ENCODE measurements at places on chromosomes 5 and 9.
A peak's percentile ranks its signal among the peaks of the same experiment; 100 is the strongest.

DNA sequence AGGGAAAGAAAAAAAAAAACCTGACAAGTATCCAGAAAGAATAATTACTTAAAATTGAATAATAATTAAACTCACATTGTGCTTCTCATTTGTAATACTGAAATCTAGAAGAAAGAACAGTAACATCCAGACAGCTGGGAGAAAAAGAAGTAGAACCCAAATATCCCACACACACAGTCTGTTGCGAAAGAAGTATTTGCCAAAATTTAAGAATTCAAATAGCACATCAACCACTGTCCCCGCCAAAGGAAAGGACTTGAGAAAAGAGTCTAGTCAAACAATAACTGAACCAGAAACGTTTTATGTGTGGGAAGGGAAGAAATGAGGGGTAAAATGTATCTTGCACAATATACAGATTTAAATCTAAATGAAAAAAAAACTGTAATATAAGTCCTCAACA, 202.8 kb downstream of the MLLT3 start:
- no peak for DNase-seq

DNA sequence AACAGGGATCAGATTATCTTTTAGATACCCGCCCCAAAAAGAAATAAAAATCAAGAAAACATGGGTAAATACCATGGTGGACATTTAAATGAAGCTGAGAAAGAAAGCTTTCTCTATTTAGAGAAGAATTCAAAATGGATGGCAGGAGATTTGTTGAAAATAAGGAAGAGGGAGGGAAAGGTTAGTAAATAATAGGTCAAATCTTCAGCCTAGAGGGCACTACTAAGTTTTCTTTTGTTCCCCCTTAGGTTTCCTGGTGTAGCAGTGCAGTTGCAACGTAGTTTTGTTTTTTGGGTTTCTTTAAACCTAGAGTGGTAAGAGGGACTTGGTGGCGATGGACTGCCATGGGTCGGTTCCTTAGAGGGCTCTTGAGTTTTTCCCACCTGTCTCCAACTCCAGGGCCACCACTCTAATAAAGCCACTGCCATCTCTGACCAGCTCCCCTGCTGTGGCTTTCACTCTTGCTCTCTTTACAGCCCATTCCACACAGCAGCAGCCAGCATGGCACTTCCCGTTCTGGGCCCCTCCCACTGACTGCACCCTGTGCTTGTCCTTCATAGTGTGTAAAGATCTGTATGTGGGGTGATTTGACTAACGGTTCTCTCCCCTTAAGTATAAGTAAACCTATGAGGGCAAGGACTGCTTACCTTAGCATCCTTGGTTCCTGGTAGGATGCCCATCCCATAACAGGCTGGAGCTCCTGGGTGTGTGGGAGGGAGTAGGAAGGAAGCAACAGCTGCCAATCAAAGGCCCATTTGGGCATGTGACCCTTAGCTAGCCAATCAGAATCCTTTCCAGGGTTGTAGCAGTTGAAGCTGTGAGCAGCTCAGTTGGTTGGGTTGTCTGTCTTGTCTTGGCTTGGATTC, 118.3 kb downstream of the SLC1A3 start:
- peak; percentile 17 for DNase-seq

- no peak for DNase-seq
These were observed 44.4 kb downstream of the GNAQ start for GRCh38 chr9:77987081-77987656.

DNA sequence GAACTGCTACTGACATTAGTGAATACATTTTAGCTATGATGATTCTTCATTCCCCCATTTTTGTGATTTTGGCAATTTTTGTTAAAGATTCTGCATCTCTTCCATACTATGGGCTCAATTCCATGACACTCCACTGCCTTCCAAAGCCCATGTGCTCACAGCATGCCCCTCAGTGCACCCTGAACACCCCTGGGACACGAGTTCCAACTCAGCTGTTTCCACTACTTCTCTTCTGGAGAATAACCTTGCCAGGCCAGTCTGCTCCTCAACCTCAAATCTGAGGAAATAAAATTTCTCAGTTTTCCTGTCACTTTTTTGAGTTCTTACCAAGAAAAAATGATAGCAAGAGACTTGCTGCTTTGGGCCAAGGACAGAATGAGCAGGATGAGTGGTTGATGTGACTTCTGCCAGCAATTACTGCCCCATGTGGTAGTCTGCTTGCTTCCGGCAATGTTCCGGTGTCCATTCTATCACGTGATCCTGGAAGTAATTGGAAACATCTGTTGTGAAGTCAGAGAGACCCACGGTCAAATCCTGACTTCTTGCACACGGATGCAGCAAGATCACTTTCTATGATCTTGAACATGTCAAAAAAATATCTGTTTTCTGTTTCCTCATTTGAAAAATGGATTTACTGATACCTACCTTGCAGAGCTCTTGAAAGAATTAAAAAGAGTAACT, 58.3 kb downstream of the EGFLAM start:
- no peak for DNase-seq

GRCh38 chr9:112299514-112299913, 33.9 kb downstream of the PTBP3 start:
- no peak for DNase-seq

DNA sequence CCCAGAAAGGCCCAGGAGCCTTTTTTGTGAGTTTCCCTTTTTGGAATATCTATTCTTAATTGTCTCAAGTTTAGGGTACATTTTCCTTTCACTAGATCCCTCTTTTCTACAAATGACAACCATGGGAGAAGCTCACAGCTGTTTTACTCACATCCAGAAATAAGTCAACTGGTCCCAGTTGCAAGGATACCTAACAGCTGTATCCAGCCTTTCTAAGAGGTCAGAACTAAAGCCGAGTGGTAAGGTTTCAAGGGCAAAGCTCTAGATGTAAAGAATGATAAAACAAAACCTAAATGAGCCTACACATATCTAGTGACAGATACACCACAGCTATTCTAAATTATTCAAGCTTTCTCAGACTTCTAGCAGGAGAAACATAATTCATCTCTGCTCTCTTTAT, 4.4 kb downstream of the FGF10 start:
- DNase-seq = no peak

GRCh38 chr5:98275980-98276379, 497.5 kb upstream of the RGMB start:
- DNase-seq = no peak

DNA sequence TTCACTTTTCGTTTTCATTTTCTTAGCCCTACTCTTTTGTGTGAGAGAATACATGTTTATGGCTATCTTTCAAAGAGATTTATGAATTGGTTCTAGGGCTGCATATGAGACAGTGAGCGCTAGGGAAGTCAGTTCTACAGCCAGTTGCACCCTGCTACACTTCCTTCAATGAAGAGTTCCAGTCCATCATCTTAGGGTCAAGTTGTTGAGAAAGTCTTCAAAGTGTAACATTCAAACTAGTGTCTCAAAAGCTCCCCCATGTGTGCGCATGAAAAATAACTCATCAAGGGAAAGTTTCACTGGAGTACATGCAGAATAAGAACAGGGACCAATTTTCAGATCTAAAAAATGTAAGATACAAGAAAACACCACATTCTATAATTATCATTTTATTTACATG, 317.2 kb downstream of the DEPDC1B start:
- no peak for DNase-seq

- DNase-seq = no peak
These were observed 98.4 kb upstream of the CAST start for GRCh38 chr5:96563816-96564215.

DNA sequence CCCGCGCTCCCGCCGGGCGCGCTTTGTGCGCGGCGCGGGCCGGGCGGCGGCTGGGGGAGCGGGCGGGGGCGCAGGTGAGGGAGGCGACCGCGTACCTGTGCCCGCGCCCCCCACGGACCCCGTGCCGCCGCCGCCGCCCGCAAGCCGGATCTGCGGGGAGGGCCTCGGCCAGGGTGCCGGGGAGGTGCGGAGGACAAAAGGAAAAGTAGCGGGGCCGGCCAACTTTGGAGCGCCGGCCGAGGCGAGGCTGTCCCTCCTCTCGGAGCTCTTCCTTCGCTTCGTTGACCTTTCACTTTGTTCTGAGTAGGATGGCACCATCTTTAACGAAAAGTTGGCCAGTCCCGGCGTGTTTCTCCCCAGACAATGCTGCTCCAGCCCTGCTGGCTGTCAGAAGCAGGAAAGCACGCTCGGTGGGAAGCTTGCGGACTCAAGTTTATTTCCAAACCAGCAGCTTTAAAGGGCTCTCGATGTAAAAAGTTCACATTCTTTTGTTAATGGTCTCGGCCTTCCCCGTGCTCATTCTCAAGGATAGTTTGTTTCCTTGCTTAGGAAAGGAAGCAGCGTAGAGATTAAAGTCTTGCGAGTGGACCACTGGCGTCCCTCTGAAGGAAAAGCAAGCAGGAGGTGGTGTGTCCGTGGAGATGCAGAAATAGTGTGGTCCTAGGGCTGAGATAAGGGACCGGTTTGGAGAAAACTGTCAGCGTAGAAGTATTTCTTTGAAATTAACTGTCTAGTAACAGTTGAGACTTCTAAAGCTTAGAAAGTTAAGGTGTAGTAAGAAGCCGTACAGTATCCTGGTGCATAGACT, 639 bp downstream of the EHMT1 start:
- DNase-seq = peak; percentile 20

DNA sequence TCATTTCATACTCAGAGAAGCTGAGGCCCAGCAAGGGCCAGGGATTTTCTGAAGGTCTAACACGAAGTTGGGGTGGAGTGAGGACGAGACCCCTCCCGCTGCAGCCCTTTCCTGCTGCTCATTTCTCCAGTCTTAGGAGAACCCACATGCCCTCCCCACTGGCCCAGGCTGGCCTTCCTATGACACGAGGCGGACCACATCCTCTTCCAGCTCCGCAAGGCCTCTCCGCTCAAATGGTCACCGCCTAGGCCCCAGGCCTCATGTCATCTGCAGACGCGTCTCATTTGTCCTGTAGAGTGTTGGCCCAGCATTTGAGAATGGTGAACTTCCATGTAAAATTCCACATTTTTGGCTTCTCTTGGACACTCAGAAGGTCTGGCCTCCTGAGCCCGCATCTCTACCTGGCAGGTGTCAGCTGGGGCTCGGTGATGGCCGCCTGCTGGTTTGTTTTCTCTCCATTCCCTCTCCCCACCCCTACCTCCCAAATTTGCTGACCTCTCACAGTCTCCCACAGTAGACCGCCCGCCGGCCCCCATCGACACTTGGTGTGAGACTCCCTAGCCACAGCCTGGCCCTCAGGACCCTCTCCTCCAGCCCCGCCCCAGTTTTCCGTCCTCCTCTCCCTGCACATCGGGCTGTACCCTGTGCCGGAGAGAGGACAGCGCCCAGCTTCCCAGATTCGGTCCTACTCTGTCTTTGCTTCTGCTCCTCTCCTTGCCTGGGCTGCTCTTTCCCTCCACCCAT, 51.7 kb downstream of the ERGIC1 start:
- DNase-seq = no peak

DNA sequence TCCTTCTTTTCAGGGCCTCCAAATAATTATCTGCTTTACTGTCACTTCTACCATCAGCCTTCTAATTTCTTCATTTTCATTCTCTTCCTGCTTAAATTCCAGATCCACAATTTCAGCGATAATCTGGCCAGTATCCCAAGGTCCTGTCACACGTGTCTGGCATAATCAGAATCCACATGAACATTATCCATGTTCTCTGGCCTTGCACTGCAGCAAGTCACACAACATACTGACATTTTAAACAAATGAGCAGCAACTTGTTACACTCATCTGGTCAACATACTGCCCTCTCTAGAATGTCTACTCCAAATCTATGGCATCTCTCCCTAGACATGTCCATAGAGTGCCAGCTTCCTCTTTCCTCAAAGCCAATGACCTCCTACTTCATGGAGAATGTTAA, 43.8 kb upstream of the RASEF start:
- DNase-seq = no peak

DNA sequence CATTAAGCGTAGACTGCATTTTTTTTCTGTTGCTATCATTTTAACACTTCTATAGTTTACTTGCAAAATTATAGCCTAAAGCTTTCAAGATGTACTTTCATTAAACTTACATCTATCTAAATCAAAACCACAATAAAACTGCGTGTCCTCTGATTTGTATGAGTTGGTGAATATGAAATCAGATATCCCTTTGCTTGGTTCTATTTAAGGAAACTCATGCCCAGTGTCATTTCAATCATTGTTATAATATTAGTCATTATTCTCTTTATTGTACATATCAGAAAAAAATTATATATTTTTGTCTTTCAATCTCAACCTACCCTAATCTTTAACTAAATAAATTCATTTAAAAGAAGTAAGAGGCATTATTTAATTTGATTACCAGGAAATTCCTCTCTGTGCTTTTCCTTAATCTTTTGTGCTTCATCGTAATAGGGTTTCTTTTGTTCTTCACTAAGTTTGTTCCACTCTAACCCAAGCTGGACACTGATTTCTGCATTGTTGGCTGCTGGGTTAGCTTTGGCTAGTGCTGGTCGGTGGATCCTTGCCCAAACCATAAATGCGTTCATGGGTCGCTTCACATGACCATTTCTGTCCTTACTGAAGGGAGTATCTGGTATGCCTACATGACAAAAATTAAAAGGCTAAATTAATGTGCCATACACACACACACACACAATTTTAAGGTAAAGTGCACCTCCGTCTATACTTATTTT, 3.8 kb downstream of the SOX30 start:
- no peak for DNase-seq

- no peak for DNase-seq
These were observed 40.6 kb upstream of the DMRTA1 start for GRCh38 chr9:22405869-22406659.

- DNase-seq = no peak
These were observed 53.4 kb downstream of the CDH10 start for GRCh38 chr5:24591426-24591825.

DNA sequence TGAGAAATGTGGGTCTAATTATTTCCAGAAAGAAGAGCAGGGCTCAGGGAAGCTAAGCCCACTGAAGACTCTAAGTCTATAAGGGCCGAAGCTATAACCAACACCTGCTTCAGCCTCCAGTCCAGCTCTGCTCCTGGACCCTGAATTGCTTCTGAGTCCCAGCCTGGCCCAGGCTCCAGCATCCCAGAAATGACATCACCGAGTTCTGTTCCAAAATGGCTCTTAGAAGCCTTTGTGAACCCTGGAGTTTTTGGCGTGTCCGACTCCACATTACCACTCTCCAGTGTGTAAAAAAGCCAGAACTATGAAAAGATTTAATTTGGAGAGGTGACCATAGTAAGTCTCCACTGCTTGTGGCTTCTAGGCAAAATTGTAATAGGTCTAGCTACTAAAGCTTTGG, 289.9 kb downstream of the SLIT3 start:
- no peak for DNase-seq

- no peak for DNase-seq
These were observed 120.5 kb upstream of the CDKN2B start for GRCh38 chr9:22129633-22130032.

- no peak for DNase-seq
These were observed 39.1 kb downstream of the COL23A1 start for GRCh38 chr5:178551059-178551458.

GRCh38 chr5:41683181-41683580, 172.8 kb upstream of the PLCXD3 start:
- no peak for DNase-seq

- no peak for DNase-seq
These were observed 73.4 kb downstream of the NFIB start for GRCh38 chr9:14240537-14240936.

GRCh38 chr5:154984946-154985516, 28.5 kb upstream of the KIF4B start:
- DNase-seq = no peak

Data from central memory CD4-positive, alpha-beta T cell (primary cell).